ENCODE measurements at places on chromosomes 5 and 9.

DNA sequence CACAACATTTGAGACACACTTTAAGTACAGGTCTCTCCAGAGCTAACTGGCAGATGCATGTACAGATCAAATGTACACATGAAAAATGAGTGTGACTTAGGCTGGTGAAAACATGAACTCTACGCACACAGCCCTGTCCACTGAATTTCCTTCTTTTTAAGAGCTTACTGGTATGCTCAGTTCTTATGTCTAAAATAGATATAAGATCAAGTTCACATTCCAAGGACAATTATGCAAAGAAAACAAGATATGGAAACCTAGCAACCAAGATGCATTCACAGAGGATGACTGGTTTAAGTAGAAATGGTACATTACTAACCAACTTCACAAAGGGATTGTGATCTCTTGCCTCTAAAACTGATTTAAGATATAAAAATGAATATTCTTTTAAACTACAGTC, 56.7 kb downstream of the TLE1 start:
- no peak for DNase-seq

DNA sequence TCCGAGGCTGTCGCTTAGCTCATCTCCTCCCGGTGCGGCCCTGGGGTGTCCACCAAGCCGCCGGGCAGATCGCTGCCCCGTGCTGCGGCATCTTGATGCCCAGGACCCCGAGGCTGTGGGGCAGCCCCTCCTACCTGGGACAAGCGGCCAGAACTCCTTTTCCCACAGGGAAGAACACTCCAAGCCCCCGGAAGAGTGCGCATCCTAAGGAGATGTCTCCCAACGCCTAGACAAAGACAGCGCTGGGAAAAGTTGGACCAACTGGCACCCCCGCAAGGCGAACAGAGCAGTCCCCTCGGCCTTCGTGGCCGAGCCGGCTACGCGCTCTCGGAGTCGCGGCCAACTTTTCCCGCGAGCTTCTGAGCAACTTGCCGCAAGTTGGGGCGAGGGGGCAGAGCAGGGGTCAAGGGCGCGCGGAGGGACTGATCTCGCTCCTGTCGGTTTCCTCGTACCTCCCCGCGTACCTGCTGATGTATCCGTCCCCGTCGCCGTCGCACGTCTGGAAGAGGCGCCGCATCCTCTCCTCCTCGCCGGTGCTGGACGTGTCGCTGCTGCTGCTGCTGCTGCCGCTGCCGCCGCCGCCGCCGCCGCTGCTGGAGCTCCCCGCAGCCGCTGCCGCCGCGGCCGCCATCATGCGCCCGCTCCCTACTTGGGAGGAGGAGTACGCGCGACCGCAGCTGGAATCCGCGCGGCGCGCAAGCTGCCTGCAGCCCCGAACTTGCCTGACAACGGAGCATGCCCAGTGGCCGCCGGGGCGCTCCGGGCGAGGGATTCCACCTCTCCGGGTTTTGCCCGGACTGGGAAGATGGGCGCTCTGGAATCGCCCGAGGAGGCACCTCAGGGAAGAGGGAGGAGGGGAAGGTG, at the start of gene MCC:
MCC (minus strand) TSS at position 673 of the 864 bp plus-strand sequence.
- DNase-seq, result peak; percentile 12

GRCh38 chr5:91528831-91529230, 145.7 kb upstream of the ARRDC3 start:
- no peak for DNase-seq

DNA sequence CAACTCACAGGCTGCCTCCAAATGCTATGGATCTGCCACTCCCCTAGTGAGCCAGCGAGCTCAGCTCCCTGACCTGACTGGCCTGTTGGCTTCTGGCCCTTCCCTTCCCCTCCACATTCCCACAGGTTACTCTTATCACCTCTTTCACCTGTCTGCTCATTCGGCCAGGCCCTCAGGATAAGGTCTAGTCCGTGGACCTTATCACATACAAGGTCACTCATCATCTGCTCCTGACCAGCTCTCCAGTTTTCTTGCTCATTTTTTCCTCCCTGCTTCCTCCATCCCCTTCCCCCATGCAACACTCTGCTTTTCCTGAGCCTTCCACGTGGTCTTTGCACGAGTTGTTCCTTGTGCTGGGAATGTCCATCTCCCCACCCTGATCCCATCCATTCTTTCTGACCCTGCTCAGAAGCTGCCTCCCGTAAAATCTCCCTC, 25.9 kb upstream of the NDST1 start:
- no peak for DNase-seq

DNA sequence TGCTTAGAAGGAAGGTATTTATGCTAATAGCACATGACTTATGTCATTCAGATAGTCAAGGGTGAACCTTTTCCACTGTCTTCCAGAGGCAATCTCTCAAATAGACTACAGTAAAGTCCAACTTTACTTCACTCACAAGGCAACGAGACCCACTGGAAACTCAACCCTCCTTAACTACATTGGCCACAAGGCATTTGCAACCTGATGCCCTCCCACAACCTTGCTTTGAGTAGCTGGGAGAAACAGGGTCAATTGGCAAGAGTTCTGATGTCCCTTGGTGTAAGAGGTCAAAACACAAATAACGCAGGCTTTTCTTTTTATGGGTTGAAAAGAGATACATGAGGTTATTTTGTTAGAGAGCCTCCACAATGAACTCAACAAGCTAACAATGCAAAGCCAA, 6.1 kb downstream of the GAS1 start:
- no peak for DNase-seq

DNA sequence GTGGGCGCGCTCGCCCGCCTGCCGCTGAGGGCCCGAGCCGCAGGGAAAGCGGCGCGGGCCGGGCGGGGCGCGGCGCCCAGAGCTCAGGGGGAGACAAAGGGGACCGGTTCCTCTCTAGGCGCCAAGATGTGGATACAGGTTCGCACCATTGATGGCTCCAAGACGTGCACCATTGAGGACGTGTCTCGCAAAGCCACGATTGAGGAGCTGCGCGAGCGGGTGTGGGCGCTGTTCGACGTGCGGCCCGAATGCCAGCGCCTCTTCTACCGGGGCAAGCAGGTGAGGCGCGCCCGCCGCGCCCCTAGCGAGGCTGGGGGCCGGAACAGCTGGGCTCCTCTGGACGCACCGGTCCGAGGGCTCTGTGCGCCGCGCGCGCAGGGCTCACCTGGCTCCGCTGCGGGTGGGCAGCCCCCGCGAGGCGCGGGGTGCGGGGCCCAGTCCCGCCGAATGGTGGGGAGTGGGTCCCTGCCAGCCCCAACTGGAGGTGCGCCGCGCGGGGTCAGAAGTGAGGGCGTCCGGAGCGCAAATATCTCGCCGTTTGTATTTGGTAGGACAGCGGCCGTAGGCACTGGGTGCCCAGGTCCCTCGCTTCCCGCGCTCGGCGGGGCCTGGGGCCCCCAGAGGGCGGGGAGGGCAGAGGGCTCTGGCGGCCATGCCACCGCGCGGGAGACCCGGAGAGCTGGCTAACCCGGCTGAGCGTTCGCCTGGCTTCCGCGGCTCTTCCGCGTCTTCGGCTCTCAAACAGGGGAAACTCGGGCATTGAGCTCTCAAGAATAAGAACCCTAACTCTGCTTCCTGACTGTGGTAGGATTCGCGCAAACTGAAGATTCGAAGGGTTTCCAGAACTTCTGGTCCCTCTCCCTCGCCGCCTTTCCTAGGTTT, 607 bp downstream of the UHRF2 start:
- DNase-seq, result peak; percentile 28

GRCh38 chr9:134871697-134872340, 8.8 kb upstream of the FCN2 start:
- no peak for DNase-seq

GRCh38 chr9:109538346-109538745, 40.2 kb upstream of the PTPN3 start:
- no peak for DNase-seq

GRCh38 chr5:35780236-35780635, 76.5 kb upstream of the IL7R start:
- DNase-seq, result no peak

GRCh38 chr5:90878549-90879196, 320.1 kb downstream of the ADGRV1 start:
- no peak for DNase-seq

DNA sequence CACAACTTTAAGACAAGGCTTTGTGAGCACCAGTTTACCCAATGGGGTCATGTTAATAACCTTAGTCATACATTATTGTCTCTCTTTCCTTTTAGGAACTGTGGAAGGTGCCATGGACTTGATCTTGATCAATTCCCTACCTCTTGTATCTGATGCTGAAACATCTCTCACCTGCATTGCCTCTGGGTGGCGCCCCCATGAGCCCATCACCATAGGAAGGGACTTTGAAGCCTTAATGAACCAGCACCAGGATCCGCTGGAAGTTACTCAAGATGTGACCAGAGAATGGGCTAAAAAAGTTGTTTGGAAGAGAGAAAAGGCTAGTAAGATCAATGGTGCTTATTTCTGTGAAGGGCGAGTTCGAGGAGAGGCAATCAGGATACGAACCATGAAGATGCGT, 48.7 kb downstream of the TEK start:
- no peak for DNase-seq

GRCh38 chr5:75089662-75090061, 37.3 kb upstream of the GCNT4 start:
- DNase-seq, result no peak

DNA sequence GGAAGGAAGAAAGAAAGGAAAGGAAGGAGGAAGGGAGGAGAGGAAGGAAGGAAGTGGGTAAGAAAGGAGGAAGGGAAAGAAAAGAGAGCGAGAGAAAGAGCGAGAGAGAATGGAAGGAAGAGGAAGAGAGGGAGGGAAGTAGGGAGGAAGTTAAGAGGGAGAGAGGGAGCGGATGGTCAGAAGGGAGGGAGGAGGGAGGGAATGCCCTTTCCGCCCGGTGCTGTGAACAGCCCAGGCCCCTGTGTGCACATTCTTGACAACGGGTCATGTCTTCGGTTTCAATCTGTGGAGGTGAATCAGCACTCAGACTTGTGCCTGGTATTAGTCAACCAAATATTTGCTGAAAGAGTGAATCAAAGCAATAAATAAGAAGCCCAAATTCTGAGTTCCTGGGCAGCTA, 39.2 kb downstream of the PRUNE2 start:
- no peak for DNase-seq

DNA sequence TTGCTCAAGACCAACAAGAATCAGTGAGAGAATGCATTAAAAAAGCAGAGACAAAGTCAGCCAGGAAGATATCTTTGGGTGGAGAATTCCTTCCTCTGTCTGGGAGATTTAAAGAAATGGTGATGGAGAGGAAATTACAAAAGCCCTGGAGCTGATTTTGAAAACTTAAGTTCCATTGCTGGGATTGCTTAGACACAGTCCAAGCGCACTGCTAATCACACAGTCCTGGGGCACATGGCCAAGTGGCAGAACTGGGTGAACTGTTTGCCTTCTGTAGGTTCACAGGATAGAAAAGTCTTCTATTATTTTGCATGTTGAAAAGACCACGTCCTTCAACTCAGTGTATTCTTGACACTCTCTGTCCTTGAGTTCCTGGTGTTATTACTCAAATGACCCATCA, 284.9 kb upstream of the FBXL7 start:
- no peak for DNase-seq

- DNase-seq, result no peak
These were observed 478.5 kb downstream of the RASEF start for GRCh38 chr9:82584349-82584863.

GRCh38 chr5:164038128-164038783, 532.8 kb downstream of the MAT2B start:
- DNase-seq, result no peak

GRCh38 chr5:97131139-97131710, 11.2 kb downstream of the LIX1 start:
- no peak for DNase-seq

- DNase-seq, result no peak
These were observed 26.7 kb downstream of the NDUFS6 start for GRCh38 chr5:1827886-1828397.

DNA sequence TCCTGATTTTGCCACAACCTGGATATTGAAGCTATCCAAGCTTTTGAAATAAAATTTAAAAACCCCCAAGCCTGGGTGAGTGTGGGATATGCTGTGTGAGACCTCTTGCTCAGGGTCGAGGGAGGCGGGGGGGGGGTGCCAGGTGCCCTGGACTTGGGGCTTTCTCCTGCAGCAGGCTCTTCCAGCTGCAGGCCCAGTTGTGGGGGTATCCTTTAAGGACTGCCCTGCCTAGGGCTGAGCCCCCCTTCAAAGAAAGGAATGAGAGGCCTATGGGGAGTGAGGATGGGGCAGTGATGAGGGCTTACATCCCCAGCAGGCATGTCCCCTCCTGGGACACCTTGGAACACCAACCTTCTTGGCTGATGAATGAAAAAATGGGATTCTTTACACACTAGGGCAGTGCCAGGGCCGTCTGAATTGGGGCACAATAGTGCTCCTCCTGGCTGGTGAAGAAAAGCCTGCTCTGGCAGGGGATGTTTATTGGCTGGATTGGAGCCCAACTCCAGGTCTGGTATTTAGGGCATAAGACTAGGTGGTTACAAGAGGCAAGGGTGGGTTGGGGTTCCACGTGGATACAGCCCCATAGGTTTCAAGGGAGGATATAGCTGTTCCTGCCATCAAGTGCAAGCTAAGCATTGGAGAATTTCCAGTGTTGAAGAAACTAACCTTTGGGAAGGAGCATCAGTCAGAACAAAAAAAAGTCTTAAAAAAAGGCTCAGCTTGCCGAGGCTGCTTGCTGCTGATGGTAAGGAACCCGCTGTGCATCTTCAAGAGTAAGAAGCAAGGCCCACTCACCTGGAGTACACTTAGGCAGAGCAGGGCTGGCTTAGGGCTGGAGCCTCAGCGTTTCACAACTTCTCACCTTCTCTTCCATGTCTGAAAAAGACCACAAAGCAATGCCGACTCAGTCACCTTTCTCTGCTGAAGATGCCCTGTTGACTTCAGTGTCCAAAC, 7.0 kb downstream of the HNRNPAB start:
- no peak for DNase-seq

DNA sequence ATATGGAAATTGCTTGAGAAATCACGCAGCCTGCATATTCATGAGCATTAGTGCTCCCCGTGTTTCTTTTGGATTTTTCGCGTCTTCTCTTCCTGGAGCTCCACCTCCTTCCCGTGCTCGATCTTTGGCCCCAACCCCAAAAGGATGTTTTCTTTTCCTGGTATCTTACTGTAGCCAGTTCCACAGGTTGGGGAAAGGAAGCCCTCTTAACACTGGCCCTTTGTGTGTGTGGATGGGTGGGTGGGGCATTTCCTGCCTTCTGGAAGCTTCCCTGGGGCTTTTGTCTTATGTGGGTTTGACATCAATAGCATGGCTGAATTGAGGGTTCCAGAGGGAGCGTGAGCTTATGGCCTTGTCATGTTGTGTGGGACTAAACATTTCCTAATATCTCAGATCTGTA, 21.9 kb downstream of the STXBP1 start:
- no peak for DNase-seq

GRCh38 chr5:142934051-142934762, 164.0 kb downstream of the ARHGAP26 start:
- no peak for DNase-seq

GRCh38 chr9:125822902-125823301, 75.7 kb downstream of the PBX3 start:
- DNase-seq, result no peak

Data from cerebellar cortex (tissue), 1 donor.